Islet precursor cell (in vitro differentiated cells): ENCODE measurements at places on chromosomes 12 and 14.

DNA sequence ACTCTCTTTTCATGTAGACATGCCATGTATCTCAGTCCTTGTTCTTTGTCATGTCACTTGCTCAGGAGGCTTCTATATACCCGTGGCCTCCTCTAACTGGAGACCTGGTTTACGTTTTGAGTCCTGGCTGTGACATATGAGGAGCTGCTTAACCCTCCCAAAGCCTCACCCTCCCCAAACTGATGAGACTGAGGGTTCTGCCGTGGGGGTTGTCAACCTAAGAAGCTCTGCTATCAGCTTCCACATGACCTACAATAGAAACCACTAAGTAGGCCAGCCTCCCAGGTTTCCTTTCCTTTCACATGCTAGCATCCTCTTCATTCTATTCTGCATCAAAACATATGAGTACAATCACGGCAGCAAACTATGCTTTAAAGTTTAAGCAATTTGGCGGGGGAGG lies 76.8 kb upstream of the WSCD2 start:
- DNase-seq, result no peak

GRCh38 chr12:116559162-116559935 lies at the start of gene MAP1LC3B2:
TSS of gene MAP1LC3B2 (plus strand) at chr12:116559381. CDS start at chr12:116575943, 16,562 bp downstream.
- peak; percentile 88 for DNase-seq

DNA sequence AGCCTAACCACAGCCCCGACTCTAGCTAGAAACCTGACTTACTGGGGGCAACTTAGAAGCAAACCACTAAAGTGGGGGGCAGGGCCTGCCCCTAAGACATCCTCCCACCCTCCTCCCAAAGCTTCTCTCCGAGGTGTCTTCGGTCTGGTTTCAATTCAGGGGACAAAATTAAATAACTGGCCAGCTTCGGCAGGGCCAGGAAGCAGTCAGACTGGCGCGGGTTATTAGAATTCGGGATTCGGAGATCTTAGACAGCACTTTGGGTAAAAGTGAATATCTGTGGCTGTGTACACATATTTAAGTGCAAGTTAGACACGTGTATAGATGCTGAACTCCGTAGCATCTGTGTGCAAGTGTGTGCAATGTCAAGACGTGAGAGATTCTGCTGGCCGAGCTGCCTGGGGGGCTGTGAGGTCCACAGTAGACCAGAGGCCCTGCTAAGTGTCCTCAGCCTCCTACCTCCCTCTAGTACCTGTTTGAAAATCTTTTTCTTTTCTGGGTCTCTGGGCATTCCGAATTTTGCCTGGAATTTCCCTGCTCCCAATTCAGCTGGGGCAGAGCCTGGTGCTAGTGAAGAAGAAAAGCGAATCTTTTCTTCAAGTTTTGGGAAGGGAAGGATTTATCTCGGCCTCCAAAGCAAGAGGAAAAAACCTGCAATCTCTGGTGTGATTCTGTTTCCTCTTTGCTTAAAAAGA lies 4.0 kb upstream of the HOXC10 start:
- DNase-seq, result no peak

DNA sequence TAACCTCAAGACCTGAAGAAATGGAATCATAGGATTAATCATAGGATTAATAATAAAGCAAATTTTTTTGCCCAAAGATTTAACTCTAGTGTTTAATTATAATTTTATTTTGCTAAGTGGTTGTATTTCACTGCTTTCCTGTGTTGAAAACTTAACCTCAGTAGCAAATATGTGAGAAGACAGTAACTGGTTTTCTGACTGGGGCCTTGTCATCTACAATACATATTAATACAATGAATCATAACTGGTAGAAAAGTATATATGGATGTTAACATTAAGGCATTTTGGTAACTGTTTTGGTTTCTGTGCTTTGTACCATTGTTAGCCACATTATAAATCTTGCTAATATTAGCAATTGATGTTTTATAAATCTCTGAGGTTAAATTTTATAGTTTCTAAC lies 92.2 kb downstream of the ACSS3 start:
- DNase-seq, result no peak

GRCh38 chr12:89832336-89832735 lies 123.7 kb upstream of the ATP2B1 start:
- no peak for DNase-seq

GRCh38 chr12:130709151-130709970 lies 6.7 kb downstream of the RIMBP2 start:
- DNase-seq, result peak; percentile 52

DNA sequence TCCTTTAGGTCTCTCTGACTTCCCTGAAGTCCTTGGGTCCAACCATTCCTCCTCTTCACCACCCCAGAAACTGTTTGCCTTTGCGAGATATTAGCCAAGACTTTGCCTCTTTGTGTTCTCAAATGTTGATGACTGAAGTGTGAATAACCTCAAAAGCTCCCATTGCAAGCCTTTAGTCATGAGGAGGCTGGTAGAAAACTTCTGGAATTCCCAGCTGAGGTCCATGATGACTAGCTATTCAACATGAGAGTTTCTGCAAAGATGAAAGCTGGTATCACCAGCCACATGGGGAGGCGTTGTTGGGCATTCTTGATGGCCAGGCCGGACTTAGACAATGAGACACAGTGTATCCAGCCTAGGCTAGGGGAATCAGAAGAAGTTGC lies 111.7 kb downstream of the TBX5 start:
- no peak for DNase-seq

DNA sequence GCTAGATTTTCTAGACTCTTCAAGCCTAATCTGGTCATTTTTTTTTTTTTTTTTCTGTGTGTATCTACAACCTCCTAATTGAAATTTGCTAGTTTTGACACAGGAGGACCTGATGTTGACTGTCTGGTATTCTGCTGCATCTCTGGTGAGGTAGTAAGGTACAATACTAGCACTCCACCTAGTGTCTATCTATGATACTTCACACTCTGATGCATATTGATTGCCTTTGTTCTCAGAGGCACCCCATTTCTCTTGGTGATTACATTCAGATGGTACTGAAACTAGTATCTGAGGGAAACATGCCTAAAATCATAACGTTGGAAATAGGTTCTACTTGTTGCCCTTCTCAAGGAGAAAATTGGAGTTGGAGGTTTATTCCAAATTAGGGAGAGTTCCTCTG lies 930.5 kb upstream of the NOVA1 start:
- no peak for DNase-seq

- DNase-seq, result no peak
Observed at GRCh38 chr14:87896393-87897380, 96.3 kb downstream of the GALC start.

DNA sequence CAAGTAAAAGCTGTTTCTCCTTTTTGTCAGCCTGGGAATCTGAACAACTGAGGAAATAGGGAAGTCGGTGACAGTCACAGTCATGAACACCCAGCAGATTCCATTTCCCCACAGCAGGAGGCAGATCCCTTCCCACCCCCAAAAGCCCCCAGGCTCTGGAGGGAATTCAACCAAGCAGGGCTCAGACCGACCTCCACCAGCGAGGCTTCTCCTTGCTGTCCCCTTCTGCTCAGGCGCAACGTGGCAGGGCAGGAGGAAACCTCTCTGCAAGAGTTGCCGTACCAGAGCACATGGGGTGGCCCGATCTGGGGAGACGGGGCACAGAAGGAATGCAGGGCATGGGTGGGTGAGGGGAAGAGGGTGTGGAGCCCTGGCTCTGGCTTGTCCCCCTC lies 319 bp downstream of the GALNT6 start:
- DNase-seq, result peak; percentile 96

DNA sequence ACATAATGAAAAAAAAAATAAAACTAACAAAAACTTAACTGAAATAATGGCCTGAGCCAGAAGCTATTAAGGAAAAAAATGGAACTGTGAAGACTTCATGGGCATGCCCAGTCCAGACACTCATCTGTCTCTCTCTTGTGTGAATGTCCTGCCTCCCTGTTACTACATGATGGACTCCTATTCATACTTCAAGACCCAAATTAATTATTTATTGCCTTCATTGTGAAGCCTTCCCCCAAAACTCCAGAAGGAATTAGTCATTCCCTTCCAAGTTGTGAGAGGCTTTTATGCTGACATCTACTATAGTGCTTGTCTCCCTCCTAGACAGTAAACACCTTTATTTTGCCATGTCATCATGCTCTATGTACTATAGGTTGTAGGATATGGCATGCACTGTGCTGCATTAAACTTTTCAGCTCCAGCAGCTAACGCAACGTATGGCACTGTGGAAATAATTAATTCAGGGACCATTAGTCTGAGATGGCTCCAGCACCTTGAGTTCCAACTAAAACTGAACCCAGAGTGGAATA lies 25.0 kb upstream of the C12orf42 start:
- DNase-seq, result no peak

DNA sequence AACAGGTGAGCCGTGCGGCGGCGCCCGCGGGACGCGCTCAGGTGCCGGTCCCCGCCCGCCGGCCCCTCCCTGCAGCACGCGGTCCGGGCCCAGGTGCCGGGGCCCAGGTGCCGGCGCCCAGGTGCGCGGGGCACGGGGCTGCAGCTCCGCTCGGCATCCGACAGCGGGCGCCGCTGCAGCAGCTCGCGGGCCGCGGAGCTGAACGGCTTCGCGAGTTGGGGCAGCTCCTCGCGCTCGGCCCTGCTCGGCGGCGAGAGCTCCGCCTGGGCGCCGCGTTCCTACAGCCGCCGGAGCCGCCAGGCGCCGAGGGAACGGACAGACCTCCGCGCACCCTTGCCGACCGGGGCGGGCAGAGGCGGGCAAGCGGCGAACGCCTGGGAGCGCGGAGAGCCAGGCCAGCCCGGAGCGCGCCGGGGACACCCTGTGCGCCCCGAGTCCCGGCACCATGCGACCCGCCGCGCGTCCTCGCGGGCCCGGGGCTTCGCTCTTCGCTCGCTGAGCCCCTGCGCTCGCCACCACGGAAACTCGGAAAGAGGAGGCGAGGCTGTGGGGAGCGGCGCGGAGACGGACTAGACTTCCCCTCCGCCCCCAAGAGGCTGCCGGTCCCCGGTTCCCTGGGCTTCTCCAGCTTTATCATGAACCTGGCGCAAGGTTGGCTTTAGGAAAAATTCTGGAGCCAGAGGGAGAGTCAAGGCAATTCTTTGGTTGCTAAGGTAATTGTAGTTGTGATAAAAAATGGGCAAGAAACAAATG lies at the start of gene RGS6:
TSS of gene RGS6 (plus strand) at position 201 of the 753 bp plus-strand sequence.
- peak; percentile 82 for DNase-seq

- DNase-seq, result no peak
Observed at GRCh38 chr12:19035536-19035935, 94.0 kb upstream of the PLEKHA5 start.

GRCh38 chr12:23523339-23523738 lies 426.1 kb downstream of the SOX5 start:
- DNase-seq, result no peak

DNA sequence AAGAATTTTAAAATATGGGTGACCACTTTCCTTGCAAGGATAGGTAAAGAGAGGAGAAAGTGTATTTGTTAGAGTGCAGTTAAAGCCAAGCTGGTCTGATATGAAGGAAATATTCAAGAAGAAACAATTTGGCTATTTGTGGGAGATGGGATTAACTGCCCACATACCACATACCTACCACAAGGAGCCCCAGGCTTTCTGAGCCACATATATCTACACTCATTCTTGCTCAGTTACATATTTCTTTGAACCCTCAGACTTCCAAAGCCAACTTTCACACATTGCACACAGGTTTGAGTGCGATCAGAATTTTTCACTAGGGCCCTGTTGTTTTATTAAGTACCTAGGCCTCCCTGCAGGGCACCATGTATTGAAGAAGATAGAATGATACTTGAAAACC lies 330.2 kb downstream of the ZFP36L1 start:
- no peak for DNase-seq

DNA sequence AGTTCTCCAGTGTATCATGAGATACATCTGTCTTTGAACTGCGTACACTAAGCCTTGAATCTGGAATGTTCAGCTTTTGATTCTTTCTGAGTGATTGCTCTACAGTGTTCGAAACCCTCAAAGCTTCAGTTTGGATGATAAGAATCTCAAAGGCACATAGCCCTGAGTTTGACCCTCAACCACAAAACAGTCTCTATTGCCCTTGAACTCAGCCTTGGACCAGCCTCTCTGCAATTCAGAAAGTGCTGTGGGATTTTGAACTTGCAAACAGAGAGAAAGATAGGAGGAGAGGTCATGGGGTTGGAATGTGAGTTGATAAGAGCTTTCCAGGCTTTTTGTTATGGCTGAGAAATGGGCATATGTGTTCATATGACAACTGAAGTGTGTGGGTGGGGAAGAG lies 100.3 kb downstream of the MYRFL start:
- DNase-seq, result peak; percentile 58

DNA sequence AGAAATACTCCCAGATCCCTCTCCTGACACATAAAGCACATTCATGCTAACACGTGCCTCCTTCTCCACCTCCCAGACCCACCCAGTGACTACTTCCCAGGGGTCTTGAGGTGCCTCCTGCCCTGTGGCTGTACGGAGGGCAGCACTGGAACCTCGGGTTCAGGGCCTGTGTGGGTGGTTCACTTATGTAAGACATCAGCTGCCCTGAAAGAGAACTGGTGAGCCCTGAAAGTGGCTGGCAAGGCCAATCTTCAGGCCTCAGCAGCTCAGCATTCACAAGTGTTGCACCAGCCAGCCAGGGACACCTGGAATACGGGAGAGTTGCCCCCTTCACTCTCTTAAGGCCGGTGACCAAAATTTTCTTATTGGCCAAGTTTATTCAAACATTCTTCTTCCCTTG lies 38.9 kb upstream of the NTF3 start:
- DNase-seq, result peak; percentile 37

GRCh38 chr14:90663680-90664079 lies 152.6 kb downstream of the TTC7B start:
- DNase-seq, result no peak

DNA sequence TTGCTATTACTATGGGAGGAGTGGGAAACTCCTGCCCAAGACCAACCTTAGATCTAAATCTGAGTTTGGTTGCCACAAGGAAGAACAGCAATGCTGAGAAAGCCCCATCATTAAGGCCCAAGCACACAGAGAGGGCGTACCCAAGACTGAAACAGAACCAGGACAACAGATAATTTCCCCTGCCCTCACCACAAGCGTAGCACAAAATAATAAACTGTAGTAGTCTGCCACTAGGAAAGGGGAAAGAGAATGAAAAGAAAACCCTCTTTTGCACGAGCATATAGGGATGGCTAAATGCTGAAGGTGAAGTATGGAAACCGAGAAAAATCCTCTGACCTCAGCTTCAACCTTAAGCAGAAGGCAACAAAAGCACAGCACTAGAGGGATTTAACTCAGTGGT lies 76.5 kb upstream of the DHRS4 start:
- no peak for DNase-seq

- DNase-seq, result peak; percentile 94
Observed at GRCh38 chr12:6375269-6376078, at the start of gene SCNN1A. TSS of gene SCNN1A (minus strand) at chr12:6375563. CDS start at chr12:6374783, 780 bp downstream.

- no peak for DNase-seq
Observed at GRCh38 chr14:46490238-46490685, 161.3 kb downstream of the RPL10L start.

GRCh38 chr14:103064978-103065377 lies 7.6 kb upstream of the CDC42BPB start:
- no peak for DNase-seq

DNA sequence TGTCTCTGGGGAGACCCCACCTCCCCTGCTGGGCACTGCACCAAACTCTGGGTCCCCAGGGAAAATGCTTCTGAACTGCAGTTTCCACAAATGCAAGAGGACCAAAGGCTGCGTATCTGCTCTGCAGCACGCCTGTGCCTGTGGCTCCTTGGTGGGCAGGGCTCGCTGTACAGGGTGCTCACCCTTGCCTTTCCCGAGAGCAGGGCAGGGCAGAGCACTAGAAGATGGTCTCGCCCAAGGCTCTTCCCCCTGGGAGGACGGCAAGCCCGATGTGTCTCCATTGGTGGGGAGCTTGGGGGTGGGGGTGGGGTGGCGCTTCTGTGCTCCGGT lies 175.3 kb upstream of the RTL1 start:
- DNase-seq, result peak; percentile 44

- no peak for DNase-seq
Observed at GRCh38 chr12:70644861-70645260, 7.6 kb upstream of the PTPRB start.
